Chondrocyte (in vitro differentiated cells): ENCODE measurements at places on chromosomes 1 and 21.
A peak's percentile ranks its signal among the peaks of the same experiment; 100 is the strongest.

- DNase-seq = no peak
These were observed 30.3 kb downstream of the IGSF21 start for GRCh38 chr1:18137759-18138345.

DNA sequence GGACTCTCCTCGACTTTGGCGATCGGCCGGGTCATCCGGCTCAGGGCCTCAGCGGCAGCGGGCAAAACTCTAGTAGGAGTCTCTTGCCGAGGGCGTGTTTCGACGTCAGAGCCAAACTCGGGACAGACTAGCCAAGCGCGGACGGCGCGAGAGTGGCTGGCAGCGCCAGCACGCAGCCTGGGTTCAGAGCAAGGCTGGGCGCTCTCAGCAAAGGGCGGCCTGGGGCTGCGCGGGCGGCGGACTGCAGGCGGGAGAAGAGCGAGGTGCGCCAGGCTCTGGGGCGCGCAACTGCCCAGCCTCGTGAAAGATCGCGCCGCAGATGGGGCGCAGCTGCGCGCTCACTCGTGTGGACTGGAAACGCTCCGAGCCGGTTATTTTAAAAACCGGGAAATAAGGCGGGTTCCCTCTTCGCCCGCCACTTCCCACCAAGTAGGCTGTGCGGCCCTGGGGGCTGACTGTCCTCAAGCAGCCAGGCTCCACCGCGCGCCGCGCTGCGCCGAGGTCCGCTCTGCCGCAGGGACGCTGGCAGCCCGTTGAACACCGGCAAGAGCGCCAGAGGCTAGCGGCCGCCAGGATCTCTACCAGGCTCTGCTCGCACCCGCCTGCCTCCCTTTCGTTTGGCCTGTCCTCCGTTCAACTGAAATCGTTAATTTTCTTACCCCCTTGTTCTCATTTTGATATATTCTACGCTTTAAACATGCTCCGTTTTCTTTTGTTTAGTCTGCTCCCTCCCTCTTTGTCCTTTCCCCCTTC is 2.4 kb downstream of the ALX3 start:
- no peak for DNase-seq

DNA sequence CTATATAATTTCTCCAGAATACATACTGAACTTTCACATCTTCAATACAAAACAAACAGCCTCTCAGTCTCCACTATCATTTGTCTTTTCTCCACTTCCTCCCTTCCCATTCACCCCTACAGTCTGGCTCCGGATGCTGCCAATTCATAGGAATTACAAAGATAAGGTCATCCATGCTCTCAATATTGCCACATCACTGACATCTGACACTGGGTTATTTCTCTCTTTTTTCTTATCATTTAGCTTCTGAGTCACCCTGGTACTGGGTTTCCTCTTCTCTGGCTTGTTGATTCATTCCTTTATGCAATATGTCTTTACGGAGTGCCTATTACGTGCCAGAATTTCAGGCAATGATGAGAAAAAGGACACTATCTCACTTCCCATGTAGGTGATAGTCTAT is 3.1 kb upstream of the SH3BP5L start:
- no peak for DNase-seq

DNA sequence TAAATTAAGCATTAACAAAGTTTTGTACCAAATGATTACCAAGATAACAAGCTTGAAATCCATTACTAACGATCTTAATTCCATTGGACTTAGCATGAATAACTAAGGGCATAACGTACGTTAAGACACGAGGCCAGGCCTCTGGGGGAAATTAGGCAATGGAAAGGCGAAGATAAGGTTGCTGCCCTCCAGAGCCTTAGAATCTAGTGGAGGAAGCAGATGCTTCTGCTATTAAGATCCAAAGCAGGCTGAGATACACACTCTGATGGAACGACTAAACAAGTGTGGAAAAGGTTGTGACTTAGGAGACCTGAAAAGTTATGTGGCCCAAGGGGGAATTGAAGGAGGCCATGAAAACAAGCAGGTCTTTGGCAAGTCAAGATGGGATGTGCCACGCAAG is 6.0 kb downstream of the AKNAD1 start:
- no peak for DNase-seq

DNA sequence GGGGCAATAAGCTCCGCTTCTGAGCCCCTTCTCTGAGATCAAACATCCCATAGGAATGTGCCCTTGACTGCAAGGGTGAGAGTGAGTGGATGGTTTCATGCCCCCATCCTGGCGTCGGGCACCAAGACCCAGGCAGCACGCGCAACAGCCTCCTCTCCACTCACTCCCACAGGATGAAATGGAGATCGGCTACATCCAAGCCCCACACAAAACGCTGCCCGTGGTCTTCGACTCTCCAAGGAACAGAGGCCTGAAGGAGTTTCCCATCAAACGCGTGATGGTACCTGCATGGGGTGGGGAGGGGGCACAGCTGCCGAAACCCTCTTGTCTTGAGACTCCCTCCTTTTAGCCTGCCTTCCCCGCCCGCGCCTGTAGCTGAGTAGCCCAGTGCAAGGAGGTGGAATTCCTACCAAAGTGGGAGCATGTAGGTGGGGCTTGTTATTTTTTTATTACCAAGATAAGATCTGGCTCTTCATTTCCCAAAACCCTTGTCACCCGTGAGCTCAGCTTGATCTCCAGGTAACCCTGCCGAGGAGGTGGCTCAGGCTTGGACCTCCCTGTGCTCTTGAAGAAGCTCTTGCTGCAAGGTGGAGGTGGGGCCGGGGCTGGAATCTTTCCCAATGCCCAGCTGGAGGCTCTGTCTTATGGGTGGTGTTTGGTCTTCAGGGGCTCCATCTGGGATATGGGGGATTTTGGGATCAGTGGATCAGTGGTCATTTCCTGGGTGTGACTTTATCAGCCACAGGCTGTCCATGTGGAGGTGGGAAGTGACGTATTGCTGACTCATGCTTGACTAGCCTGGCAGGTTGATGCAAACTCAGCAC is 24.0 kb upstream of the PADI6 start:
- peak; percentile 72 for DNase-seq

DNA sequence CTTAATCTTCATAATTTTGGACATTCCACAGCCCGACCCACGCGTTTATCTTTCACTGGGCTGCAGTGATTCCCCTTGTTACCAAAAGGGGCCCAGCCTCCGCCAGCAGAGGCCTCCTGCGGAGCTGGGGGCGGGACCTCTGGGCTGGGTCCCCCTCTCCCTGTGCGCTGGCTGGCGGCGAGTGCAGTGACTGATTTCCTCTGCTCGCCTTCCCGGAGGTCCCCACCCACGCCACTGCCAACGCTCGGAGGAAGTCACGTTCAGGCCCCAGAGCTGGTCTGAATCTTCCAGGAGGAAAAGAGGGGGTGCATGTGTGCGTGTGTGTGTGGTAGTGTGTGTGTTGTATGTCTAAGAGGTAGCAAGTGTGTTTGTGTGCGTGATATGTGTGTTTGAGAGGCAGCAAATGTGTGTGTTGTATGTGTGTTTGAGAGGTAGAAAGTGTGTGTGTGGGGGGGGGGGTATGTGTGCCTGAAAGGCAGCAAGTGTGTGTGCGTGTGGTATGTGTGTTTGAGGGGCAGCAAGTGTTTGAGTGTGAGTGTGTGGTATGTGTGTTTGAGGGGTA is 35.0 kb upstream of the JAK1 start:
- no peak for DNase-seq

DNA sequence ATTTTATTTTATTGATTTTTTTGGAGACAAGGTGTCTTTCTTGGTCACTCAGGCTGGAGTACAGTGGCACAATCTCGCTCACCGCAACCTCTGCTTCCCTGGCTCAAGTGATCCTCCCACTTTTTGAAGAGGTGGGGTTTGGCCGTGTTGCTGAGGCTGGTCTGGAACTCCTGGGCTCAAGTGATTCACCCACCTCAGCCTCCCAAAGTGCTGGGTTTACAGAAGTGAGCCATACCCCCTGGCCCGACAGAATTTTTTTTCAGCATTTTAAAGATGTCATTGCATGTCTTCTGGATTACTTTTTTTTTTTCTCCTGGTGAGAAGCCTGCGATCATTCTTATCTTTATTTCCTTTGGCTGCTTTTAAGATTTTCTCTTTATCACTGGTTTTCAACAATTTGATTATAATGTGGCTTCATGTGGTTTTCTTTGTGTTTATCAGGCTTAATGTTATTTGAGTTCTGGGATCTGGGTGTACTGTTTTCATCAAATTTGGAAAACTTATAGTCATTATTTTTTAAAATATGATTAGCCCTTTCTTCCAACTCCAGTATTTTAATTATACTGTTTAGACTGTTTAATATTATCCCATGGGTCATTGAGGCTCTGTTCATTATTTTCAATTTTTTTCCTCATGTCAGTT is 23.1 kb upstream of the PTBP2 start:
- DNase-seq = no peak

- no peak for DNase-seq
These were observed 168.6 kb downstream of the HIVEP3 start for GRCh38 chr1:41749991-41750745.

DNA sequence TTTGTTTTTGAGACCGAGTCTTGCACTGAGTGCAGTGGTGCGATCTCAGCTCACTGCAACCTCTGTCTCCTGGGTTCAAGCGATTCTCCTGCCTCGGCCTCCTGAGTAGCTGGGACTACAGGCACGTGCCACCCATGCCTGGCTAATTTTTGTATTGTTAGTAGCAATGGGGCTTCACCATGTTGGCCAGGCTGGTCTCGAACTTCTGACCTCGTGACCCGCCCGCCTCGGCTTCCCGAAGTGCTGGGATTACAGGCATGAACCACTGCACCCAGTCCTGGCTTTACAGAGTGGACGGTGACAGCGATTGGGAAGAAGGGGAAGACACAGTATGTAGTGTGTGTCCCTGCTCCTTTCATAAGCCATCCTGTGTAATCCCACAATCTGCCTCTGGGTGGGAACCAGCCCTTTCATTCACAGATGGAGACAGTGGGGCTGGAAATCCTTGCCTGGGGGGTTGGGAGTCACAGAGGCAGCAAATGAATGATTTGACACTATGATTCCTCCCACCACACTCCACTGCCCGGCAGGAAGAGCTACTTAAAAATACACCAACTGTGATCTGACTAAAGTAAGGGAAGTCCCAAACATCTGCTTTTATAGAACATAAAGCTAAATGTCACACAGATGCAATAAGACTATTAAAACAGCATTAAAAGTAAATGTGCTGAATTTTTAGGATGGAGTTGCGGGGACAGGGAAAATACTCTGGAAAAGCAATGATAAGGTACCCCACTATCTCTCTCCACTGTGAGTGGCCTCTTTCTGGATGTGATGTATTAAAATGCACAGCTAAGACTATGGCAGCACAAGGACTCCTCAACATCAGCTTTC is 4.5 kb downstream of the PARP1 start:
- no peak for DNase-seq

DNA sequence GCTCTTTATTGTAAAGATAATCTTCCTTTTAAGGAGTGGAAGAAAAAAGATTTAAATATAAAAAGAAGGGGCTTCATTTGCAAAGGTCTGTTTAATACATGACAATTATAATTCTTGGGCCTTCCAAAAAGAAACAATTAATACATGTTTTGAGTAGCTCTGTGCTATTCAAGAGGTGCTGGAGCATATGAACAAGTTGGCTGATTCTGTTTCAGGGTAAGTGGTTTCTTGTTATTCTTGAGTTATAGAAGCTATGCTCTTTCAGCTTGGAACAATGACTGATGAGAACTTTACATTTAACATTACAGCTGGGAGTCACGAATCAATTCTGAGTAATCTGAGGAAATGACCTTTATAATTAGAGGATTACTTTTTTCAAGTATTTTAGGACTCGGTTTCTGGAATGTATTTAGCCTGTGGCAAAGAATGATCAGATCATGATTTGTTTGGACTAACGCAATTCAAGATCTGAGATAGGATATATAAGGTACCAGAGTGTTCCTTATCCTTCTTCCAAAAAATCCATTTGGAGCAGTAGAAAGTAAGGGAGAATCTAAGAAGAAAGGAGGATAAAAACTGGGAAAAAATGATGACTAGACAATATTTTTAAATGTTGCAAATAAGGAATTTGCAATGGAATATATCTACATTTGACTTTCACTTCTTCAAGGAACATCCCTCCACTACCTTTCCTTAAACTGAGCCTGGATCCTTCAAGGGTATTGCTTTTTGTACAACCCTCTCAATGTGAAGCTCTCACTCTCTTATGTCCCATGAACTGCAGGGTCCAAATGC is 77.1 kb upstream of the KCTD3 start:
- no peak for DNase-seq

- DNase-seq = no peak
These were observed 195.2 kb downstream of the S1PR1 start for GRCh38 chr1:101431956-101432510.

- no peak for DNase-seq
These were observed 97.6 kb downstream of the EPHB2 start for GRCh38 chr1:22808186-22808675.

DNA sequence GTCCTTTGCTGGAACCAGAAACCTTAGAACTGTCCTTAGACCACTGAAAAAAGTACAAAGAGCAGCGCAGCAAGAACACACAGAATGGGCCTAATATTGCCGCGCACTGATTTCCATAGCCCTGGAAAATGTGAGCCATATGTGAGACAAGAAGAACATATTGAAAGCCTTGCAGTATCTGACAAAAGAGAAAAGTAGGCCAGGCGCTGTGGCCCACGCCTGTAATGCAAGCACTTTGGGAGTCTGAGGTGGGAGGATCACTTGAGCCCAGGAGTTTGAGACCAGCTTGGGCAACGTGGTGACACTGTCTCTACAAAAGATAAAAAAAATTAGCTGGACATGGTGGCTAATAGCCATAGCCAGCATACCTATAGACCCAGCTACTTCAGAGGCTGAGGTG is 300.7 kb downstream of the RYR2 start:
- no peak for DNase-seq

- no peak for DNase-seq
These were observed 921.5 kb downstream of the TTLL7 start for GRCh38 chr1:83077411-83077810.

- DNase-seq = no peak
These were observed 792.8 kb upstream of the B3GALT2 start for GRCh38 chr1:193979219-193979618.
